ENCODE measurements at places on chromosomes 5 and 9. TPM values are rescaled to one million over a fixed set of nuclear protein-coding genes. Genes with fewer than 3 reads are reported as not detected.

Gene SELENOP
- 604 TPM for total RNA-seq

Gene TEX48
- total RNA-seq: not detected

Gene PCDHA8
- not detected for total RNA-seq

Gene SH2D3C
- 100 TPM for total RNA-seq

Gene TAS2R1
- total RNA-seq: not detected
